Cerebellar nuclear complex (tissue), 1 donor: ENCODE measurements at places on chromosomes 12 and 14.

DNA sequence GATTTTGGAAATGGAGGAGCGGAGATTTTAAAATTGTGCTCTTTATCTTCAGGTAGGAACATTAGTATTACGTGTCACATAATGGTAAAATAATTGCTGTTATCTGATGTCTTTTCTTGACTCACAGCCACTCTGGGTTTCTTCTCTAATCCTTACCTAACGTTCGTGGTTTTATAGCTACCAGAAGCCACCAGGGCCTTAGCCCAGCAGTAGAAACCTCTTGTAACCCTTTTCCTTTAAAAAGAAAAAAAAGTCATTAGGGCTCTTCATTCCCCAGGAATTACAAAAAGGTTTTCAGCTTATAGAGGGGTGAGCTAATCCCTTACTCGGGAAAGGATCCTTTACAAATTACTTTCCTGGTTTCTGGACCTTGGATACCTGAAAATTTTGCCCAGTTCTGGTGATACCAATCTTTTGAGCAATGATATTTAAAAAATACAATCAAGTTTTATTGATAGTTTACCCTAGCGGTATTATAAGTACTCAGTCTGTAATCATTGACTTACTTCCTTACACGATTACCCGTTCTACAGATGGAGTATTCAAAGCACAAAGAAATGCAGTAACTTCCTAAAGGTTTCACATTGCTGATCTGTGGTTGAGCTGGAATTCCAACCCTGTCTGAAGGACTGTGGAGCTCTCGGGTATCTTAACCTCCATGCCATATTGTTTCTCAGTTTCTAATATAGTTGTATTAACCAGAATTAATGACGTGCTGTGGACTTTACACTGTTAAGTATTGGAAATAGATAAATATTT, 1.6 kb downstream of the GABARAPL1 start:
- no peak for DNase-seq

- no peak for DNase-seq
Measured at GRCh38 chr14:69395929-69396328, 2.2 kb downstream of the ERH start.

GRCh38 chr12:52260361-52261207, 13.9 kb upstream of the KRT86 start:
- DNase-seq = no peak

GRCh38 chr12:131473741-131474709, 236.9 kb upstream of the SFSWAP start:
- DNase-seq = no peak

- no peak for DNase-seq
Measured at GRCh38 chr12:14256121-14256520, 109.4 kb upstream of the ATF7IP start.

DNA sequence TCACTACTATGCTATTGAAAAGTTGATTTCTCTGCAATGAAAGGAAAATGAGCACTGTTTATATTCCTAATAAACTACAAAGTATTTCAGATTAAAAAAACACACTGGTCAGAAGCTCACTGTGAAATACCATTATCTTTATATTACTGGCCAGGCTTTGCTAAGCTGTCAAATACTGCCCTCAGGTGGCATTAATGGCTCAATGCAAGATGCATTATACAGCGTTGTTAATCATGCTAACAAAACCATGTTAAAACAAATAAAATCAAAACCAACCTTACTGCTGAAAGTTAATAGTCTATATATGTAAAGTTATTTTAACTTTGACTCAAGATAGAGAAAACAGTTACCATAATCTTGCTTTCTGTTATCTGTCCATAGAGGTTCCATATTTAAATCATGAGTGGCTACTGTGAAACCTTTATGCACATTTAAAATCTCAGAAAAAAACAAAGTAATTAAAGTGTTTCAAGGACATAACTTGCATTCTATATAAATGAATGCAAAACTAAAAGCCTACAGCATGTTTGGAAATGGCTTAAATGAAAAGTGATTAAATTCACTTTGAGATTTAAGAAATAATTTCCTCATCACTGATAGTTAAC, 121.7 kb downstream of the RALGAPA1 start:
- DNase-seq = no peak

GRCh38 chr12:109538191-109538863, 35.0 kb downstream of the MMAB start:
- no peak for DNase-seq

- DNase-seq = no peak
Measured at GRCh38 chr12:119631930-119632678, 35.8 kb upstream of the PRKAB1 start.

GRCh38 chr14:83255727-83256090, 1722.1 kb upstream of the SEL1L start:
- no peak for DNase-seq

DNA sequence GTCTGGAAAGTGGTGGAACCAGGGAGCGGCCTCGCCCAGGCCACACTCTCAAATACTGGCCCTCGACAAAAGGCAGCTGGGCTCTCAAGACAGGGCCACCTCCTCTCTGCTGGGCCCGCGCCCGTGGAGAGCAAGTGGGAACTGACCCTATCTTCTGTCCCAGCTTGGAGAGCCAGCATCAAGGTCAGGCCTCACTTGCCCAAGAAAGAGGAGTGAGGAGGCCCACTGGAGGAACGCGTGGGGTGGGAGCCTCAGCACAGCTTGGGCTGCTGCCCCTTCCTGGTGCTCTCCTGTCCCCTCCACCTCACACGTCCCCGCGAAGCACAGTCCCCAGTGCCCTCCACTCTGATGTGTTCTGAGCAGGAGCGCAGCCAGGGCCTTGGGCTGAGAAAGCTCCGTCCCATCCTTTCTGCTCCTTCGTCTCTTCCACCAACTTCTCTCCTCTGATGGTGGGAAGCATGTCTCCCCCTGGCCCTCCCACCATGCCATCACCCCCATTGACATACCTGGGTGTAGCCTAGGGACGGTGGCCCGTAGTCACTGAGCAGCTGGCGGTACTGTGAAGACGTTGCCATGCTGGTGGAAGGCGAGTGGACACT, 4.9 kb downstream of the CDK2AP1 start:
- DNase-seq = no peak

DNA sequence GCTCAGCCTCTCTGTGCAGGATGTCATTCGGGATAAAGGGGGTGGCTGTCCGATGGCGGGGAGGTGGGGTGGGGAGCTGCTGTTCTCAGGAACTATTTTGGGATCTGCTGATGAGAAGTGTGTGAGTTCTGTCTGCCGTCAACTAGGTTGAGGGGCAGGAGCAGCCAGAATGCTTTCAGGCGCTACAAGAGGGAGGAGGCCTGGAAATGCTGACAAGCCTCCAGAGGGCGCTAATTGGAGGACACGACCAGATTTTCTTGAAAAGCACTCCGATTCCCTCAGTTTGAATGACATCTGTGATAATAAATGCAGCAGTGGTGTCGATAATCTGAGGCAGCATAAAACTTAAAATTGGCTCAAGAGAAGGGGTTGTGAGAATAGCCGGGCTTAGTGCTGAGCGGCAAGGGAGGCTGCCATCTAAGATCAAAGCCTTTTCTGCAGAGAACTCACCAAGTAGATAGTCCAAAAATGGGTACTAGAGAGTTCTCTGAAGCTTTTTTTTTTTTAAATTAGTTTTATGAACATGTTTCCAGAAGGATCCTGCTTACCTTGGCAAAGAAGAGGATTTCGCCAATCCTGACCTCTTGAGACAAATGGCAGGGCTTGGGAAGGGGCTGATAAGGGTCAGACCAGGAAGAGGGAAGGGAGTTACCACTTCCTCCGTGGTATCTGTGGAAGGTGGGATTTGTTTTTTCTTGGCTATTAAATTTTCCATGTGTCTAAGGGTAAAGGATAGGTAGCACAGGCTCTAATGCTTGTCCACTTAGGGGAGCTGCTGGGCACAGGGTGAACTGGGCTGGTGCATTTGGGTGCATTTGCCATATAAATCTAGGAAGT, 94.4 kb downstream of the CRACR2A start:
- no peak for DNase-seq

DNA sequence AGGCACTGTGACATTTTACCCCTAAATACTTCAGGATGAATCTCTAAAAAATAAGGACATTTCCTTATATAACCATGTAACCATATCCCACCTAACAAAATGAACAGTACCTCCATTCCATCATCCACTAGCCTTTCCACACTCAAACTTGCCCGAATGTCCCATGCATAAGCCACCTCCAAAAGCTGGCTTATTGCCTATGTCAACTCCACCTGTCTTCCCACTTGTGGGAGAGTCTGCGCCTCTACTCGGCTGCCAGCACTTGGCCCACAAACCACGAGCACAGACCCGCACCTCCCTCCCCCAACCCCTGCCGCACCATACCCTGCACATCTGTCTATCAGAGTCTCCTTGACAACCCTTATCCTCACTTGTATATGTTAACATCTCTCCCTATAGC, 165.8 kb downstream of the CALM1 start:
- no peak for DNase-seq

- DNase-seq = no peak
Measured at GRCh38 chr14:47949006-47949405, 273.6 kb upstream of the MDGA2 start.

GRCh38 chr12:40175045-40175444, 49.8 kb upstream of the LRRK2 start:
- DNase-seq = no peak

GRCh38 chr12:12628013-12628412, 16.3 kb downstream of the CREBL2 start:
- DNase-seq = no peak

GRCh38 chr12:22169376-22169775, 123.4 kb downstream of the CMAS start:
- no peak for DNase-seq

- DNase-seq = no peak
Measured at GRCh38 chr12:11543457-11544158, 105.9 kb upstream of the ETV6 start.

GRCh38 chr12:52243856-52244614, 11.0 kb downstream of the KRT7 start:
- no peak for DNase-seq

GRCh38 chr14:105481886-105482457, 4.7 kb upstream of the CRIP1 start:
- no peak for DNase-seq

GRCh38 chr14:98647754-98648153, 624.2 kb downstream of the BCL11B start:
- no peak for DNase-seq

GRCh38 chr12:66803930-66804329, 125.1 kb upstream of the GRIP1 start:
- DNase-seq = no peak

GRCh38 chr12:6145564-6145963, 21.1 kb upstream of the VWF start:
- DNase-seq = no peak

GRCh38 chr12:121325922-121326396, 26.3 kb downstream of the ANAPC5 start:
- DNase-seq = no peak

- no peak for DNase-seq
Measured at GRCh38 chr14:81066672-81067071, 111.3 kb downstream of the TSHR start.

GRCh38 chr14:87824266-87824665, 168.7 kb downstream of the GALC start:
- DNase-seq = no peak

DNA sequence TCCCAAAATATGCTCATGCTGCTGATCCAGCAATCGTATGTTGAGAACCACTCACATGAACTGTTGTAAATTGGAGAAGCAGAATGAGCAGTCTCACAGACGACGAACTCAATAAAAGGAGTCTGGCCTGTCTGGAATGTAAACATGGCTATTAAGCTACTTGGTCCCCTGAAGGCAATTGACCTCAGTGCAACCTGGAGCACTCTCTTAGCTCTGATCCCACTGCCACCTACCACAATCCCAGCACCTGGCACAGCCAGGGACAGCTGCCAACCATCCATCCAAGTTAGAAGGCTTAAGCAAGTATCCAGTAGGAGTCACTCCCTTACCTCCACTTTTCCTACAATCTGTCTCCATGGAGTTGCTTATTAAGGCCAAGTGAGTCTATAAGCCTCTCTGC, 406.9 kb upstream of the CLEC14A start:
- no peak for DNase-seq

GRCh38 chr12:76784600-76785051, 20.7 kb downstream of the ZDHHC17 start:
- DNase-seq = no peak

DNA sequence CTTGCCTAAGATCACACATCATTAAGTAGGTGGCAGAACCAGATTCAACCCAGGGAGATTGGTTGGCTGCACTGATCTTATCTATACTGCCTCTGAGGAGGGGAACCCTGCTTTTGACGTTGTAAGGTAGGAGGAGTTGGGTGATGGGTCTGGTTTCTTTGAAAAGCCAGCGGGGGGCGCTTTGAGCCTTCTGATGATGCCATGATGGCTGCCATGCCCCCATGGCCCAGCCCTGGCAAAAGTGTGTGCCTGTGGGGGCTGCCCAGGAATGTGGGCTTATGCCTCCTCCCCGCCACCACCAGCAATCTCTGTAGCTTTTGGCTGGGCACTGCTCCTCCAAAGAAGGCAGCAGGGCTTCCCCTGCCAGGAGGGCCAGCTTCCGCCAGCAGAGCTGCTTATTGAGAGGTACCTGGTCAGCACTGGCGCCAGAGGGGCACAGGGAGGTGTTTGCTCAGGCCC, 224.3 kb downstream of the SLC41A2 start:
- DNase-seq = no peak

GRCh38 chr12:53300187-53300586, 692 bp downstream of the MYG1 start:
- no peak for DNase-seq

DNA sequence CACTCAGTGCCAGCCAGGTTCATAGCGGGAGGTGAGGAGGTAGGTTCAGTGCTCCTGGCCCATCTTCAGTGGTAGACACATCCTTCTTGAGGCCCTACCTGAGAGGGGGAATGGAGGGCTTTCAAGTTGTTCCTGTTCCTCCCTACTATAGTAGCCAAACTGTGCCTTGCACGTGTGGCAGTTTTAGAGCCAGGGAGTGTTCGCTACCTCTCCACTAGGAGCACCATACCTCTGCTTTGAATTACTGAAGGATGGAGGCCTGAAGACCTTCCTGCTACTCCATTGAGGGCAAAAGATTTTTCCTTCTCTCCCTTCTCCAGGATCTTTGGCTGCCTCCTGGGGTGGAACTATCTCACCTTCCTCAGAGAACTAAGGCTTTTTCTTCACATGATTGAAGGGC, 5.9 kb upstream of the ALG10 start:
- DNase-seq = no peak

- DNase-seq = no peak
Measured at GRCh38 chr12:122942637-122943036, 23.6 kb downstream of the ABCB9 start.

DNA sequence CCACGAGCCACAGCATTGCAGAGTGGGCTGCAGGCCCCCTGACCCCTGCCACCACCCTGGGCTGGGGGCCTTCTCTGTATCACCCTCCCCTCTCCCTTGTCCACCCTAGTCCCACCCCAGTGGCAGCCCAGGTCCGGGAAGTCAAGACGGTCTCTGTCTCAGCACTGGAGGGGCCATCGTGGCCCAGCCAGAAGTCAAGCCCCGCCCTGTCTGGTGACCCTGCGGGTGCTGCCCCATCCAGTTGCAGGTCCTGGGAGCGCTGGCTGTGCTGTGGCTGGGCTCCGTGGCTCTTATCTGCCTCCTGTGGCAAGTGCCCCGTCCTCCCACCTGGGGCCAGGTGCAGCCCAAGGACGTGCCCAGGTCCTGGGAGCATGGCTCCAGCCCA, 2.7 kb downstream of the PLD4 start:
- no peak for DNase-seq
